Peyer's patch (tissue), 4 donors: ENCODE measurements at places on chromosomes 7 and 10. TPM values are rescaled to one million over a fixed set of nuclear protein-coding genes. Genes with fewer than 3 reads are reported as not detected.

GRCh38 chr7:31892099-31892829 lies 177.9 kb downstream of the PDE1C start:
- H3K4me1 ChIP-seq: no peaks in the 10 kb centered on the region
- H3K27me3 ChIP-seq: no peaks in the 10 kb centered on the region
- no peak overlapping the region for H3K27ac ChIP-seq
- H3K4me3 ChIP-seq: no peak overlapping the region
- no peak for DNase-seq

DNA sequence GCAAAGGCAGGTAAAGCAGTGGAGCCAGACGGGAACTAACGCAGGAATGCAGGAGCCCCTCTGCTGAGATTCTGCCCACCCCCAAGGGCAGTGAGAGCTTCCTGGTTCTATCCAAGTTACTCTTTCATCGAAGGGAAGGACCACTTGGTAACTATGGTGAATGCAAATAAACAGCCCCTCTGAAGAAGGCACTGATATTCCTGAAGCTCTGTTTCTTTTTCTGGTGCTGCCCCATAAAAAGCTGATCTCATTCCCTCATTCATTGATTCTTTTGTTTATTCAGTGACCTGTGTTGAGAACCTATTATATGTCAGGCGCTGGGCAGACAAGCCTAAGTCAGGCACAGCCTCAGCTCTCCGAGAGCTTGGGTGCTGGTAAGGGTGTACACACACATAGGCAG lies 217.3 kb downstream of the SNX10 start:
- no peak for DNase-seq
- H3K4me1 ChIP-seq: no peaks in the 10 kb centered on the region
- no peaks in the 10 kb centered on the region for H3K27me3 ChIP-seq

DNA sequence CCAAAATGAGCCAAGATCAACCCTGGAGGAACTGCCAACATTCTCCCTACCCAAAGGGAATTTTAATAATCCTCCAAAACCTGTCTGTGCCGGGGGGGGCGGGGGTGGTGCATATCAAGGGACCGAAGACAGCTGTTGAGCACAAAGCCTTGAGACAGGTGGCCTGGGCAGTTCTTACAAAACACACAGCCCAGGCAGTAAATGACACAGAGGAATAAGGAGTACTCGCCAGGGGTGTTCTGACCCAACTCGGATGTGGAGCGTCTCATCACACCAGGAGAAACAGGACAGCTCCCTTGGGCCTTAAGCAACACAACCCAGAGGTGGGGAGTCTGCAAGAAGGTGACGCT lies 35.6 kb downstream of the PLAC9 start:
- DNase-seq: no peak
- H3K4me1 ChIP-seq: peaks cover 10% of the 10 kb centered on the region
- H3K27me3 ChIP-seq: no peaks in the 10 kb centered on the region

DNA sequence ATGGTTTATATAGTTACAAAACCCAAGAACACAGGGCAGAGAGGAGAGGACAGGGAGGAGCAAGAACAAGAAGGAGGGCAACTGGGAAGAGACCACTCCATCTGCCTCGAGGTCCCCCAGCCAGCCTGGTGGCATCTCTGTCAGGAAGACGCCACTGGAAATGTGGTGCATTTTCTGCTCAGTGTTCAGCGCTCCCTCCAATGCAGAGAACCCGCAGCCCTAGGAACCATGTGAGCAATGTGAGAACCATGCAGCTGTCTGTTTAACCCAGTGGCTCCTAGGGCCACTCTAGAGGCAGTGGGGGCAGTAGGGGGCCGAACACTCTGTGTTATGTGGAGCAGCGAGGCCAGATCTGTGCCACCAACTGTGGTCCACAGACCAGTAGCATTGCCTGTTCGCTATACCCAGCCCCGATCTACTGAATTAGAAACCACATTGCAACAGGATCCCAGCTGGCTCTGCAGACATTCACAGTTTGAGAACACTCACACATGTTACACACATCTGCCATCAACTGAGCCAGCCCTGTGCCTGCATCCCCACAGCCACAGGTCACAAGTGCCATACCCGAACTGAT lies 110.2 kb downstream of the CPXM2 start:
- no peaks in the 10 kb centered on the region for H3K4me1 ChIP-seq
- H3K27me3 ChIP-seq: no peaks in the 10 kb centered on the region

DNA sequence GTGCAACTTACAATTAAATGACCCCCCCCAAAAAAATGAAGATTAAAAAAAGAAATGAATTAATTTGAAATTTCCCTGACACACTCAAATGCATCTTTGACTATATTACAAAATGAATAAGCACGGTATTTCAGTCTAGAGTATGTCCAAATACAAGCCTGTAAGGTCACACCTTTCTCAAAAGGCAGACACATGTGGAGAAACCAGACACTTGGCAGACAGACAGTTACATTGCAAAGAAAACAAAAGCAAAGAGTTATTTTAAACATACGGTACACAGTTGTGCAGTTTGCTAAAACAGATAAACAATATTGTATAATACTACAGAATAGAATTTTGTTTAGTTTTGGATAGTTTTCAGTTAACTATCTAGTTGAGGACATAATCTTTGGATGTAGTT lies 153.0 kb downstream of the ATE1 start:
- H3K36me3 ChIP-seq: no peaks in the 10 kb centered on the region
- no peak overlapping the region for H3K27ac ChIP-seq
- no peaks in the 10 kb centered on the region for H3K4me1 ChIP-seq
- no peaks in the 10 kb centered on the region for H3K27me3 ChIP-seq
- DNase-seq: no peak

DNA sequence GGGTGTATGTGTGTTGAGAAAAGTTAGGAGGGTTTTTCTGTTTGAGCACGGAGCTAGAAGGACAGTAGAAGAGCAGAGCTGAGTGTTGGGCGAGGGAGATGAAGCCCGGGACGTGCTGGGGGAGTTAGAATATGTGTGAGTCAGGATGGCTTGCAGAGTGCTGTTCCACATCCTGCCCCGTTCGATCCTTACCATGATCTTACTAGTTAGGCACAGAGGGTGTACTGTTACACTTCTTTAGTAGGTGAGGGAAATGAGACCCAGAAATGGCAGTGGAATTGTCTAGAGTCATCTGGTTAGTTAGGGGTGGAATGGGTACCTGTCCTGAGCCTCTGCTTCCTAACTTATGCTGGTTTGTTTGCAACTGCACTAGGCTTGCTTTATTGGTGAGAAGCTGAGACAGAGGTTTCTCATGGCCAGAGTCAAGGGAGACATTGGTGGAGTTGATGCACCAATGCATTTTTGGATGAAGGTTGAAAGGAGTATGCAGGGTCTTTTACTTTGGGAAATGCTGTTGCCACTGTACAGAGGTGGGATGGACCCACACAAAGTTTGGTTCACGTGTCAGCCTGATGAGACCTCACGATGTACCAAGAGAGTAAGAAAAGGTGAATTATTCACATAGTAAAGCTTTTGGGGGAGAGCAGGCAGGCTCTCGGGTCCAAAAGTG lies 42.4 kb downstream of the CCNY start:
- peak overlapping the region; percentile 56 for H3K27ac ChIP-seq
- no peaks in the 10 kb centered on the region for H3K36me3 ChIP-seq
- no peaks in the 10 kb centered on the region for H3K4me1 ChIP-seq
- no peaks in the 10 kb centered on the region for H3K27me3 ChIP-seq
- no peak overlapping the region for H3K4me3 ChIP-seq

GRCh38 chr10:129971381-129972144 lies 7.5 kb upstream of the EBF3 start:
- no peak overlapping the region for H3K27ac ChIP-seq
- no peaks in the 10 kb centered on the region for H3K36me3 ChIP-seq
- peaks cover 64% of the 10 kb centered on the region for H3K27me3 ChIP-seq
- DNase-seq: no peak

DNA sequence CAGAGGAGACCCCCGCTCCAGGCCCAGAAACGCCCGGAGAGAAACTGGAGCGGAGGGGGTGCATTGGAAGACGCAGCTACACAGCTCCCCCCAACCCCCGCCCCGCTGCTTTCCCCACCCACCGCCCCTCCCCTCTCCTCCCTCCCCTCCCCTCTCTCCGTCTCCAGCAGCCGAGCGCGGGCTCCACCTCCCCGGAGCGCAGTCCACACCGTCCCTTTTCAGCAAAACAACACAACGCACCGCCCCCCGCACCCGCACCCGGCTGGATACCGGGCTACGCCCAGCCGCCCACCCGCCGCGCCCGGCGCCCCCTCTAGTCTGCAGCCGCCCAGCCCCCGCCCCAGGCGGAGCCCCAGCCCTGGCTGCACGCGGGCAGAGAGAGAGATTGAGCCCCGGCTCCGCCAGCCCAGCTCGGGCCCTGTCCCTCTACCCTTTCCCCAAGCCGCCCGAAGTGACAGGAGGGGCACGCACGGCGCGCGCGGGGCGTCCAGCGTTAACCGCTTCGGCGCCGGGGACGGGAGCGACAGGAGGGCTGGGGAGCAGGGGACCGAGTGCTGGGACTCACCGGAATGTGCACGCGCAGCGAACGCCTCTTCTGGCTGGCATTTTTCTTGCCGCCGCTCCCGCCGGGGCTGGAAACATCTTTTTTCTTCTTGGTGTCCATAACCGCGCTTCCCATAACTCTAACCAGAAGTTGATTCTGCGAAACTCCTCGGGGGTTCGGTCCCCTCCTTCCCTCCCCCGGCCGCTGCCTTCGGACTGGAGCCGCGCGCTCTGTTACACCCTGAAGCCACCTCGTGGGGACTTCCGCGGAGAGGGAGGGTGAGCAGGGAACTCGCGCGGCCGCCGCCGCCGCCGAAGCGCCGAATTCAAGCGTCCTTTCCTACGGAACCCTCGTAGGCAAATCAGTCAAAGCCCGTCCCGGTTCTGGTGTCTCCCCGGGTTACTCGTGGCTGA lies 695 bp downstream of the PRKAG2 start:
- H3K27ac ChIP-seq: peak overlapping the region; percentile 94
- H3K4me1 ChIP-seq: no peaks in the 10 kb centered on the region
- H3K36me3 ChIP-seq: no peaks in the 10 kb centered on the region
- peak overlapping the region; percentile 100 for H3K4me3 ChIP-seq
- DNase-seq: peak; percentile 91

Gene OR2A1
- not detected for total RNA-seq

Gene ZPBP
- not detected for total RNA-seq

Gene PRPS1L1
- not detected for total RNA-seq
